Effector memory CD4-positive, alpha-beta T cell (primary cell): ENCODE measurements at places on chromosomes 11 and 22.

- DNase-seq, result no peak
These were observed 6.0 kb downstream of the ART5 start for GRCh38 chr11:3635641-3636375.

- DNase-seq, result no peak
These were observed 5.5 kb downstream of the TOLLIP start for GRCh38 chr11:1303973-1304372.

DNA sequence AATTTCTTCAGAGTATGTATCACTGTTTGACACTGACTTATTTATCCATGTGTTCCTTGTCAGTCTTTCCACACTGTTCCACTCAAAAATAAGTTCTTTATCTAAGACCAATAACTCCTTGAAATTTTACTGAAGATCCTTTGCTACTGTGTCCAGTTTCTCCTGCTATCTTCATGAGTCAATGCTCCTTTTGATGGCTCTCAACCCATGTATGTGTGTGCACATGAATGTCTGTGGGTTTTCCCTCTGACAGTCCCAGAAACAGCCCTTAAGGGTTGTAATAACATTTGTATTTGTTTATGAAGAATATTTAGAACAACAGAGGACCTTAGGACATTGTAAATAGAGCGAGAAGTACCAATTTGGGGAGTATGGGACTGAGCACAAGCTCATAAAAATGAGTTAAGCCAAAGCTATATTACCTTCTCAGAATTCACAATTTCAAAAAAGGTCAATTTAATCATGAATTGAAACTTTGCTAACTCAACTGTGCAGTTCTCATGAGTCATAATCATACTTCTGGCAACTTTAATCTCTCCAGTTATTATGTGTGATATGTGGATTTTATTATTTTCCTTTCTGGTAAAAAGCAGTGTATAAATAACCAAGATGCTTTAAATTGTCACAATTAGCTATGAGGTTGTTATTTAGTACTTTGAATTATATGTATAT lies 533.6 kb downstream of the CNTN5 start:
- DNase-seq, result no peak

DNA sequence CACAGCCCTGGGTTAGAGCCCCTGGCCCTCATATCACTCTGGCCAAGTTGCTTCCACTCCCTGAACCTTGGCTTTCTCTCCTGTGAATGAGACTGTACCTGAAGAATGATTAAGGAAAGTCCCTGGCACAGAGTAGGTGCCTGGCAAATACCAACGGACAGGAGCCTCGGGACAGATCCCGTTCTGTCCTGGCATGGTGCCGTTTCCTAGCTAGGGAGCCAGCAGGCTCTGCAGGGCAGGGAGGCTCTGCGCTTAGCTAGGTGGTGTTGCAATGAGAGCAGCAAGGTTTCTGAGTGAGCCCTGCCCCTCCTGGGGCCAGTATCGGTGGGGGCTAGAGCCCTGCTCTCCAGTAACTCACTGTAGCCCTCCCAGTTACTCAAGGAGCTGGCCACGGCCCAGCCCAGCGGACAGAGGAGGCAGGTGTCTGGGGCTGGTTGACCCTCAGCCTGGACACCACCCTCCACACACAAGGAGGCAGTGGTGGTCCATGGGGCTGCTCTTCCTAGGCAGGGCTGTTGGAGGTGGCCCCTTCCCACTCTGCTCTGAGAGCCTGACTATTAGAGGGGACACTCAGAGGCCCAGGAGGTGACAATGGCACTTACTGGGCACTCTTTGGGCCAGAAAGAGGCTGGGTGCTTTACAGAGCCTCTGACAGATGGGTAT lies 74.4 kb downstream of the NFAM1 start:
- DNase-seq, result no peak

DNA sequence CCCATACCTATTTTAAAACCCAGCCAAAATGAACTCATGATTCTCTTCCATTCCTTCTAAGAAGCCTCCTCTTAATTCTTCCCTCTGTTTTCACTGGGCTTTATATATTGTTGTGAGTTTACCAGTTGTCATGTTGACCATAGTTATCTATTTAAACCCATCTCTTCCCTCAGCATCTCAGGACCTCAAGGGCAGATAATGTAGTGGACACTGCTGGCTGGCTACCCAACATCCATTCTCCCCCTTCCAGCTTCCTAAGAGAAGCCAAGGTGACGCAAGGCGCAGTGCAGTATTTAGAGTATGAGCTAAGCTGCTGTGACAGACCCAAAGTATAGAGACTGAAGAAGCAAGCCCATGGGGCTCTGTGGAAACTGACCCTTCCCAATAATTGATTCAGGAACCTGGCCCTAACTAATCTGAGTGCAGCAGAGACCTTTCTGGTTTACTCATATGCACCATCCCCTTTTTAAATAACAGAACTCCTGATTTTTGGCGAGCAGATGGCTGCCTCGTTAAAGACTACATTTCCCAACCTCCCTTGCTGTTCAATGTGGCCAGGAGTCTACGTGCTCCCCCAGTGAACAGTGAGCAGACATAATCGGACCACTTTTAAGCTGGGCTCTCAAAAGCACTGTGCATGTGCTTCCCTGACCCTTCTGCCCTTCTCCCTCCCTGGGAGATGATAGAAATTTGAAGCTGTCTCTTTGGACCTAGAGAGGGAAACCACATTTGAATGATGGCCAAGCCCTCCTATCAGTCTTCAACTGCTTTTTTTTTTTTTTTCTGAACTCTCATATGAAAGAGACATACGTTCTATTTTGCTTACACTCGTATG lies 28.1 kb upstream of the CREB3L1 start:
- no peak for DNase-seq

GRCh38 chr11:84549217-84549616 lies 1077.9 kb downstream of the DLG2 start:
- no peak for DNase-seq

- DNase-seq, result peak; percentile 19
These were observed 703 bp downstream of the ABTB2 start for GRCh38 chr11:34356913-34357700.

- no peak for DNase-seq
These were observed 45.3 kb upstream of the NECTIN1 start for GRCh38 chr11:119774172-119774763.

DNA sequence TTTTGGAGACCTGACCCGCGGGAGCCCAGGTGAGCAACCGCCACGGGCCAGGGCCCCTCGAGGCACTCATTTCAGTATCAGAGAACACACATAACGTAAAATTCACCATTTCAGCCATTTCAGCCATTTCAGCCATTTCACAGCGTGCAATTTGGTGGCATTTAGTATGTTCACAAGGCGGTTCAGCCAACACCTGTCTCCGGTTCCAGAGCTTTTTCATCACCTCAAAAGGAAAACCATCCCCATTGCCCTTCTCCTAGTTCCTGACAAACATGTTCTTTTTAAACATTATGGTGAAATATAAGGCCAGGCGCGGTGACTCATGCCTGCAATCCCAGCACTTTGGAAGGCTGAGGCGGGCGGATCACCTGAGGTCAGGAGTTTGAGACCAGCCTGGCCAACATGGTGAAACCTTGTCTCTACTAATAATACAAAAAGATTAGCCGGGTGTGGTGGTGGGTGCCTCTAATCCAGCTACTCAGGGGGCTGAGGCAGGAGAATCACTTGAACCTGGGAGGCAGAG lies 119.3 kb downstream of the KCNQ1 start:
- DNase-seq, result no peak

- no peak for DNase-seq
These were observed 56.9 kb downstream of the SLC35F2 start for GRCh38 chr11:107801641-107802040.
